ENCODE measurements at places on chromosomes 2 and 18.

- DNase-seq: no peak
Observed at GRCh38 chr2:200330351-200331060, 24.0 kb downstream of the SPATS2L start.

- no peak for DNase-seq
Observed at GRCh38 chr2:126222278-126222677, 433.7 kb upstream of the GYPC start.

- no peak for DNase-seq
Observed at GRCh38 chr2:238997684-238998083, 149.8 kb downstream of the TWIST2 start.

DNA sequence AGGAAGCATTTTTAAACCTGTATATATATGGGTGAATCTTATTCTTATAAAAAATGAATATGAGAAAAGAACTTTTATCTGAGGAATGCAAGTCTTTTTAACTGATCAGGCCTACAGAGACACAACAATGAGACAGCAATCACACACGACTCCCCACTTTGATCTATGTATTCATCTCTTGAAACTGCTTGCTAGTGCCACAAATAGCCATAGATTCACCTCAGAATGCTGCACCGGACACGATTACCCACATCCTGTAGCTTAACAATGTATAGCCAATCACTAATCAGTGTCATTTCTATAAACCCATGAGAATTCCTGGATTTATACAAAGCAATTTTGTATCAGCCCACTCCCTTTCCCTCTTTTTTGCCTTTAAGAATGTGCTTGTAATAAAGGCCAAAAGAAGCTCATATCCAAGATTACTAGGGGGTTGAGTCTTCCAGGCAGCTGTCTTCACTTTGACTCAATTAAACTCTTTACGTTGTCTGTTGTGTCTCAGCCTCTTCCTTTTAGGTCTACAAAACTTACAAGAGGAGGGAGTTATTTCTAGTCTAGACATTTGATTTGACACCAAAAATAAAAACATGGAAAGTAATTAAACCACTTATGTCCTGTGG lies 94.9 kb downstream of the MBD2 start:
- DNase-seq: no peak

- DNase-seq: no peak
Observed at GRCh38 chr2:224802407-224802806, 86.2 kb upstream of the CCDC195 start.

- DNase-seq: peak; percentile 65
Observed at GRCh38 chr18:80147418-80148325, 38.6 kb downstream of the ADNP2 start.

GRCh38 chr18:22293417-22293816 lies 124.0 kb downstream of the GATA6 start:
- DNase-seq: no peak

Measured in CD4-positive, alpha-beta T cell (primary cell).